NCI-H69 (cell line): ENCODE measurements at places on chromosomes 16 and 17.

DNA sequence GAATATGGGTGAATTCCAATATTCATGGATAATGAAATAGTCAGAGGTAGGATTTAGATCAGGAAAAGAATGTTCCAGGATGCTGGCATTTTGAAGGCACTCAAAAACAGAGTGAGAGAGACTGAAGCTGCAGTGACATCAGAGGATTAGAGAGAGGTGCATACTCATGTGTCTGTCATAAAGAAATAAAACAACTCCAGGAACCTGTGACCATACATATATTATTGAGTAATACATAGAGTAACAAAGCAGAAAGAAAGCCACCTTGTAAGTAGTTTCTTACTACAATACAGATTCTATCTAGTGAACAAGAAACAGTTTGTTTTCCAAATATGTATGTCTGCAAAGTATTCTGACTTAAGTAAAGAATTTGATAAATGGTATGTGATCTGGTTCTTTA, 62.3 kb upstream of the PHOSPHO1 start:
- DNase-seq, result no peak

GRCh38 chr17:15350777-15351477, 9.5 kb upstream of the TEKT3 start:
- DNase-seq, result no peak

DNA sequence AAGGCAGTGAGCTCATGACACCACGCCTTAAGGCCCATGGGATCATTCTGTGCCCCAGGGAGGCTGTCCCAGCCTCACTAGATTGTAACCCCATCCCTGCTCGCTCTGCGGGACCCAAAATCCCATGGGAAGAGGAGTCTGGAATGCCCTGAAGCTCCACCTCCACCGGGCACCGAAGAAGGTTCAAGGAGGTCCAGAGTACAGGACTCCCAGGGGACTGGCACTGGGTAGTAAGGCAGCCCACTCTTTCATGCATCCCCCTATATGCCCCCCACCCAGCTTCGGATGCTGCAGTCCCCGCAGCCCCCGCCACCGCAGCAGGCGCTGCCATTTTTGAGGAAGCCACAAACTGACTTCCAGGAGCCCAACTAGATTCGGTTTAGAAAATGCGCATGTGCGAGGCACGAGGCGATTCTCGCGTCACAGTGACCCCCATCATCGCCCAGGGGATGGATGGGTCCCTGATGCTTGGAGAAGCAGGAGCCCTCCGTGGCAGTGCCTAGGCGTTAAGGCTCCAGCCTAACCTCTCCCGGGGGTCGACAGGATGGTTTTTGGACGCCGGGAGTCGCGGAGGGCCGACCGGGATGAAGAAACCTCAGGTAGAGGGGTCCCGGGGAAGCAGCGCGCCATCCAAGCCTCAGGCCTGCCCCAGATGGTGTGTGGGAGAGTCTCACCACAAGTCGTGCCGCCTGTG, 1681.0 kb downstream of the TP53TG3F start:
- DNase-seq, result no peak

- no peak for DNase-seq
These were observed 5.9 kb downstream of the RNF43 start for GRCh38 chr17:58411408-58411894.

GRCh38 chr17:10156948-10157607, 41.3 kb downstream of the GAS7 start:
- no peak for DNase-seq

GRCh38 chr16:54178478-54178976, 108.1 kb downstream of the IRX3 start:
- DNase-seq, result peak; percentile 85

- no peak for DNase-seq
These were observed 6.6 kb upstream of the LIMD2 start for GRCh38 chr17:63706336-63707082.

DNA sequence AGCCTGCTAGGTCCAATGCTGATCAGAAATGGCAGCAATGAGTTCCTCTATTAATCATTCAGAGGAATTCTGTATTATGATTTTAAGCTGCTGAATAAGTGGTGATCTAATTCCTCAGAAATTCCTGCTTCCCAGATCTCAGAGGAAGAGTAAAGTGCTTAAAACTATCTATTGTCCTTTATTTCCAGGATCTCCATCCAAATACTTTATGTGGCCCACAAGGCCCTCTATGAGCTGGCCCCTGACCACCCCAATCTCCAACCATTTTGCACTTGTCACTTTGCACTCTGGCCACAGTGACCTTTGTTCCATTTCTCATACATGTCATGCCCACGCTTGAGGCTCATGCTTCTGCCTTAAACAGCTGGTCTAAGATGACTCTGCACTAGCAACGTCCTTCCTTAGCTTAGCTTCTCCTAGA, 93.7 kb downstream of the CA10 start:
- DNase-seq, result no peak

DNA sequence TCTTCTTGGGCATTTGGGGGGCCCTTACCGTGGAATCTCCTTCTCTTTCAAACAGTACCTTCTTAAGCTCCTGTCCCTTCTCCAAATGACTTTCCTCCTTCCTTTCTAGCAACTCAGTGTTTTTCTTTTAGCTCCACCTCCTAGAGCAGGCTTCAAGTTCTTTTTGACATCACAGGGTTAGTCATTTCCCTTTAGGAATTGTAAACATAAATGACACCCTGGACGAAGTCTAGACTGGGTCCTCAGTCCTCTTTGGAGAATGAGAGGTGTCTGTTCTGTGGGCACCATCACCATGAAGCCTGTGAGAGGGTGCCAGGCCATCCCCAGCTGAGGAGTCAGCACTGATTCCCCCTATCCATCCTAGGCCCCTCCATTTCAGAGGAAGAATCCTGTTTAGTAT, 94.7 kb downstream of the SALL1 start:
- no peak for DNase-seq

DNA sequence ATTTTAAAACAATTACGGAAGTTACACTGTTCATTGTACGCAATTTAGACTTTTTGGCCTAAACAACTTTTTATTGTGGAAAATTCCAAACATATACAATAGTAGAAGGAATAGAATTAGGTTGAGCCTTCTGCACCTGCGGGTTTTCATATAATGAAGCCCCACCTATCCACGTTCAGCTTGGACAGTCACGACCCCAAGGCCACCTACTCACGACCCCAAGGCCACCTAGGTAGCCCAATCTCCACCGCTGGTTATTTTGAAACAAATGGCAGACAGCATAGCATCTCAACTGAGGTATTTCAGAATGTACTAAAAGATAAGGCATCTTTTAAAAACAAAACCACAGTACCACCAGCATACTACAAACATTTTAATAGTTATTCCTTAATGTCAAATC, 631 bp downstream of the NLRC5 start:
- DNase-seq, result no peak

- DNase-seq, result no peak
These were observed 89.3 kb downstream of the IRF8 start for GRCh38 chr16:85988306-85988705.

- peak; percentile 88 for DNase-seq
These were observed 22.7 kb downstream of the FAM83G start for GRCh38 chr17:18981642-18982424.

DNA sequence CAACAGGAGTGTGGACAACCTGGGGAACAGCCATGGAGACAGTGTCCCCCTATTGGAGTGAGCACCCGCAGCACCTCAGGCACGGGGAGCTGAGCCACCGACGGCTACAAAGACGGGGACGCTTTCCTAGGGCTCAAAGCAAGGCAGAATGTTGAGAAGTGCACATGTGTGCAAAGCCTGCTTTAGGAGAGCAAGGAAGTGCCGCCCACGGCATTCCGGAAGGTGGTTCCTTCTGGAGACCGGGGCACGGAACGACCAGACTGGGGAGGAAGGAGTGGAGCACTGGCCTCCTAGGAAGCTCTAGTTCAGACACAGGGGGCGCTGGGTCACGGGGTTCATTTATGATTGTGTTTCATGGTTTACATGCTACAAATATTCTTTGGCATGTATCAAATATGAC, 52.2 kb downstream of the TBC1D16 start:
- DNase-seq, result no peak

DNA sequence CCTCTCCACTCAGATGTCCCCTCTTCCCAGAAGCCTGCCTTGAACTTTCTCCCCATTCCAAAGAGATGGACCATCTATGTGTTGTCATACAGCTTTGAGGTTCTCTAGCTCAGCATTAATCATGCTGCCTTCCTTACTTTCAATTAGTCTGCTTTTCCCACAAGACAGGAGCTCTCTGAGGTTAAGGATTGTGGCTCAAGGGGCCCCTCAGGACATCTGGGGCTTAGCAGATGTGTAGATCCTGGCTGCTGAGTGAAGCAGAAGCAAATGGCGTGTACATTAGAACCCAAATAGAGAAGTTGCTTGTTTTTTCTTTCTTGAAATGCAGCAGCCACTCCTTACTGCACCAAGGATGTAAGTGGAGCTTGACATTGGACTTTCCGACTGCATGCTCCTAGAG, 330.5 kb upstream of the TNRC6C start:
- no peak for DNase-seq

GRCh38 chr16:67486805-67487204, 3.5 kb upstream of the AGRP start:
- no peak for DNase-seq

DNA sequence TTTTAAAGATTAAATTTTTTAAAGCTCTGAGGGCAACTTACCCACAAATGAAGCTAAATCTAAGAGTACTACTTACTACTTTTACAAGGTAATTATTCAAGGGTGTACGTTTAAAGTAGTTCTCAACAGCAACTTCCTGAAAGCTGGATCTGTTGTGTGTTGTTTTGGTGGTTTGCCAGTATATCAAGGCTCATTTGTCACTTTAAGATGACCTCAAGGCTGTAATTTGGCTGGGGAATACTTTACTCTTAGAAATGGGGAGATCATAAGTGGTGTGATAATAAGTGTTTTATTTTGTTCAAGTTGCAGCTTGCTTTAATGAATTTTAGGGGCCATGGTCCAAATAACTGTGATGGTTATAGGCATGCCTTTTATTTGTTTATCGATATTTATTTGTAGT, 30.4 kb downstream of the AP2B1 start:
- peak; percentile 70 for DNase-seq

GRCh38 chr16:66910175-66910940, 8.3 kb downstream of the CDH16 start:
- DNase-seq, result no peak

DNA sequence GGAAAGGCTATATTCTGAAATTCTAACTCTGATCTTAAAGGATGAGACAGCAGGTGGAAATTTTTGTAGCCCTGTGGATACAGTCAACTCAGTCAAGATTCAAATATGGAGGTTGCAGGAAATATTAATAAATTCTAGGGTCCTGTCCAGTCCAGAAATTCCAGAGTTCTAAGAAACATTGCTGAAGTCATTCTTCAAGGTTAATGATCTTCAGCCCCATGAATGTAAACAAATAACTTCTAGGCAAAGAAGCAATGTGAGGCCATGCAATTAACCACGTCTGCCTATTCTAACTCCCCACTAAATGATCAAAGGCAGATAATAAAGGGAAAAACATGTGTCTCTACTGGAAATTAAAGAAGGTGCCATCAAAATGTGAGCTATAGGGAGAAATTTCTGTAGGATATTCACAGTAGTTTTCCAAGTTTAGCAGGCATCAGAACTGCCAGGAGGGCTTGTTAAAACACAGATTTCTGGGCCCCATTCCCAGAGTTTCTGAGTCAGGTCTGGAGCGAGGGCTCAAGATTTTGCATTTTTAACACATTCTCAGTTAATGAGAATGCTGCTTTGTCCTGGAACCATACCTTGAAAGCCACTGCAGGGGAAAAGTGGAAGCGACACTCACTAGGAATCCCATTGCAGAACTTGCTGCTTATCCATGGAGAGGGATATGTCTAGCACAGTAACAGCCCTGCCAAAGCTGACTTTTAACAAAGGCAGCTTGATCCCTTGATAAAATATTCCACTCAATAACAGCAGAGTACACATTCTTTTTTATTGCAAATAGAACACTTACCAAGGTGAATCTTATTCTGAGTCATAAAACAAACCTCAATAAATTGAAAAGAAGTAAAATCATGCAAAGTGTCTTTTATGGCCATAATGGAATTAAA, 61.8 kb downstream of the DNAH3 start:
- no peak for DNase-seq

DNA sequence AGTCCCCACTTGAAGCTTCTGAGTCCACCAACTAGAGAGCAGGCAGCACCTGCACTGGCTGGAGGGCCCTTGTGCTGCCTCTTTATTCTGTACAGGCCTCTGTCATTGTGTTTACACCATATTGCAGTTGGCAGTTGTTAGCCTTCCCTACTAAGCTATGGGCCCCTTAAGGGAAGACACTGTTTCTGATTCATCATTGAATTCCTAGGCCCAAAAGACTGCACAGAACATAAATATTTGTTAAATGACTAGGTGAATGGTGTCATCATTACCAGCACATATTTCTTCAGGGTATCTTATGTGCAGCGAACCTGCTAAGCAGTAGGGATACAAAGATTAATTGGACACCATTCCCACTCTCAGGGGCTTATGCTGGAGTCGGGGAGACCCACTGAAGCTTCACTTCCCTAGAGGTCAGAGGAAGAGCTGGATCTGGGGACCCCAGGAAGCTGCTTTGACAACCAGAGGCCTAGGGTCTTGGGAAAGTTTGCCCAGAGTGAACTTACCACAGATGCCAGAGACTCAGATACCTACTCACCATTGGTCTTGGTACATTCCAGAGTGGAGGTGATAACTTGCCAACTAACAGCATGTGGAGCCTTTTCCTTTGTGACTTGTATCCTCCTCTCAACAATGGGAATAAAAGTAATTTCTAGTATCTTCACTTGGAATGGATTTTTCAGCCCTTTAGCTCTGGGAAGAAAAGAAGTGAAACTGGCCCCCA, 28.7 kb upstream of the DDX52 start:
- no peak for DNase-seq

DNA sequence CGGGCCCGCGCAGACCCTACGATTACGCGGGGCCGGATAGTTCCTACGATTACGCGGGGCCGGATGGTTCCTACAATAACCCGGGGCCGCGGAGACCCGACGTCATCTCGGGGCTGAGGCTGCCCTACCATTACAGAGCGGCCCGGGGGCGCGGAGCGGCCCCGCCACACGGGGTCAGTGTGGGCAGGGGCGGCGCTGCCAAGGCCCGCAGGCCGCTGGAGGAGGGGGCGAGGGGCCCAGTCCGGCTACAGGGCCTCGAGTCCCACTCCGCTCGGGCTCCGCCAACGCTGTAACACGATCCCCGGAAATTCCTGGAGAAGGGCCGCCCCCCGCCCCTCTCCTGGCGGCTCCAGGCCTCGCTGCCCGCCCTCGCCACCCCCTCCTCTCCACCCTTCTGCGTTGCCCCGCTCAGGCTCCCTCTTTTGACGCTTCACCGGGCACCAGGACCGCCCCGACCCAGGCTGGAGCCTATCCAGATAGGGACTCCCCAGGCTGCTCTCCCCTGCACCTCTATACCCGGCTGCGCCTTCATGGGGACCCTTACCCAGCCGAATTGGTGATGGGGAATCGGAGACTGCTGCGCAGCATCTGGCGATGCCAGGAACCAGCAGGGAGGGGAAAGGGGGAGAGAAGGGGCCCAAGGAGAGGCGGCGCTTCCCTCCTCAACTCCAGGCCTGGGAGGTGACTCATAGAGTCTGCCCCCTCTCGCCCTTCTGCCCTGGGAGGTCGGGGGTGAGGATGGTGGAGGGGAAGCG, at the start of gene RAB34:
RAB34 (minus strand) TSS at position 291 of the 755 bp plus-strand sequence. CDS start 602 bp downstream, outside the sequence.
- peak; percentile 88 for DNase-seq

DNA sequence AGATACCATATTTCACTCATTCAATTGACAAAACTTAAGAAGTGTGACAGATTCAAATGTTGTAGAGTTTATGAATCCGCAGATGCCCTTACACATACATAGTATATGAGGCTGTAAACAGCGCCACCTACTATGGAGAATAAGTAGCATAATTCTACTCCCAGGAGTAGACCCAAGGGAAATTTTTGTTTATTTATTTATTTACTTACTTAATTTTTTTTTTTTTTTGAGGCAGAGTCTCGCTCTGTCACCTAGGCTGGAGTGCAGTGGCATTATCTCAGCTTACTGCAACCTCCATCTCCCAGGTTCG, 35.5 kb downstream of the GAN start:
- no peak for DNase-seq

- peak; percentile 40 for DNase-seq
These were observed 29.7 kb downstream of the BRIP1 start for GRCh38 chr17:61833536-61834193.
